ENCODE measurements at places on chromosomes 2 and 18.

DNA sequence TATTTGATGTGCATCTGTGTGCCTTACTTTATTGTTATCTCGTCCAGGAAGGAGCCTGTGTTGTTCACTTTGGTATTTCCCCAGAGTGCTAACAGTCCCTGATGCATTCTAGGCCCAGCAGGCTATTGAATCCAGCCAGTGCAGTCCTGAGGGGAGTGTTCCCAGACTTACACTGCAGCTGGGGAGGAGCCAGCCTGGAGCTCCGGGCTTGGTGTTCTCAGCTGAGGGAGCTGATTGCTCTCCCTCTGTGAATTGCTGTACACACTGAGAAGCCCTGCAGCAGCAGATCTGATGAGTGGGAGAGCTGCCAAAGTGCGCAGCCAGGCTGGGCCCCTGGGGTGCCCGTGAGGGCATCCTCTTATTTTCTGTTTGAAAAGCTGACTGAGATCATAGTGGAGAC, 159.2 kb downstream of the GALNT3 start:
- no peak for DNase-seq

DNA sequence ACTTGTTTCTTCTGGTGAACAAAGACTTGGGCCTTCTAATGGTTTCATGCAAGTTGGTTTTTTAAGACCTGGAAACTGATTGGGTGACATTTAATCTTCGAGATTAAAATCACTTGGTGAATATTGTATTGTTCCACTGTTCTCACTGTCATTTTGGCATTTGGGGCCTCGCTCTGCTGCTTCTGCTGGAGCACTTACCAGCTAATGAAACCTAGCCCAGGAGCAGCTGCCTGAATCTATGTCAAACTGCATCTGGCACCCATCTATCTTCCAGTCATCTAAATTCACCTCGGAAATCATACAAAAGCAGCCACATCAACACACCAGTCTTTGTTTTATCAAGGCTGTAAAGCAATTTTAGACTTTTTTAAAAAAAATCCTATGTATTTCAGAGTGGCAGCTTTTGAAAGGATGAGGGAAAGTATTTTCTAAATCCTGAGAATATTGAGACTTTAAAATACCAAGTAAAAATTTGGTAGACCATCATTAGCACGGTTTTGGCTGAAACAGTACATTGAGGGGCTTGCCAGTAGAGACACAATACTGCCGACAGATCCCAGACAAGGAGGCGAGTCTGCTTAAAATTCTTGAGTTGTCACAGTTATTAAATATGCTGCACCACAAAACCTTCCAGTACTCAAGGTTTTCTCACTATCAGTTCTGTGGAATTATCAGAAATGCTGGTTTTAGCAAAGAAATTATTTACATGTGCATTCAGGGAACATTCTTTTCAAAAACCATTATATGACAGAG, 26.1 kb upstream of the SERTAD2 start:
- DNase-seq: no peak

DNA sequence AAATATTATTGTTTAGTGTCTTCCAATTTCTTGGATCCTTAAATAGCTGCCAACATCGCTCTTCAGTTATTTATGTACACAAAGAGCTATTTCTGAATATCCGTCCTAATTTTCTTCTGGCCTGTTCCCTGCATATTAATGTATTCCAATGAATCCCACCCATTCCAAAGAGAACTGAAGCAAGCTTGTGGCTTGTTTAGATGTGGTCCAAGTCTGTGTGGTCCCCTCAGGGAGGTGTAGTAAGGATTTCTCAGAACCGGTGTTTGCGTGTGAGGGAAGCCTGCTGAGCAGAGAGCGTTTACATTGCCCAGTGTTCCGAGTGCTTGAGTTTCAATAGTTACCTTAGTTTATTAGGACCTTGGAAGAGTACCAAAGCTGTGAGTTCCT, 25.1 kb upstream of the IL1R1 start:
- no peak for DNase-seq

GRCh38 chr2:99348173-99348572, 11.0 kb downstream of the EIF5B start:
- DNase-seq: no peak

DNA sequence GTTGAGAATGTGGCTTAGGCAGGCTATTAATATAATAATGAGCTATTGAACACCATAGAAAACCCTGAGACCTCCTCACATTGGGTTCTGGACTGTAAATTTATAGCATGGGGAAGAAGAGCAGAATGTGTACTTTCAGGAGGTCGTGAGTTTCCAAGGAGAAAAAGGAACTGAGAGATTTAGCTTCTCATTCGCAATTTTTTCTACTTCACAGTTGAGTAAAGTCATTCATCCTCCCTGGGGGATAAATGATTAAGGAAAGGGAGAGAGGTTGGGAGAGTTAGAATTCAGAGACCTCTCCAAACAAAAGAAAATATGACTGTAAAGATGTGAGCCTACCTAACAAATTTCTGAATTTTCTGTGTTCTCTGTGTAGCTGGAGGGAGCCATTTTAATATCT, 205.8 kb upstream of the CYRIA start:
- DNase-seq: no peak

DNA sequence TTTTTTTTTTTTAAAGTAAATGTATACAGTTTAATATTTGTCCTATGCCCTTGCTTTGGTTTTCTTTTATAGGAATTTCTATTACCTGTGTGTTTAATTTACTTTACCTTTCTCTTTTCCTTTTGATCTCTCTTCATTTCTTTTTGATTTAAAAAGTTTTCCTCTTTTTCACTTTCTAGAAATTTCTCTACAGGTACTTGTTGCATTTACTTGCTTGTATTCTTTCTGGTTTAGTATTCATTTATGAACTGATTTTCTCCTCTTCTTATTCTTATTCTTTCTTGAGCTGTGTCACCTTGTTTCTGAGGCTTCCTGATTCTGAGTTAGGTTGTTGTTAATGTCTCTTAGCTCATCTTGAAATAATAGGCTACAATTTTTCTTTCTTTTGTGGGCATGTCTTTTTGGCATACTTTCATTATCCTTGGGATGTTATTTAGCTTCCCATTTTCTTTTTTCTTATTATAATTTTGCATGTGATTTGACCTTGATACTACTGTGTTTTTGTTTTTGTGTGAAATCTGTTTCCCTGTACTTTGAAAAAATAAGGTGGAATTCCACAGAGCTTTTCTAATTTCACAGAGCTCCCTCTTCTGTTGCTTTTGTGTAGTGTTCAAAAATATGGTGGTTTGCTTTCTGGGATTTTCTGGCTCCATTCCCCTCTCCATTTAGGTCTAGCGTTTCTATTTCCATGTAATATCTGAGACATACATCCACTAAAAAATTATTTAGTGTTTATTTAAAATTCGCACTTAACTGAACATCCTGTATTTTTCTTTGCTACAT, 25.5 kb upstream of the ALMS1 start:
- no peak for DNase-seq

DNA sequence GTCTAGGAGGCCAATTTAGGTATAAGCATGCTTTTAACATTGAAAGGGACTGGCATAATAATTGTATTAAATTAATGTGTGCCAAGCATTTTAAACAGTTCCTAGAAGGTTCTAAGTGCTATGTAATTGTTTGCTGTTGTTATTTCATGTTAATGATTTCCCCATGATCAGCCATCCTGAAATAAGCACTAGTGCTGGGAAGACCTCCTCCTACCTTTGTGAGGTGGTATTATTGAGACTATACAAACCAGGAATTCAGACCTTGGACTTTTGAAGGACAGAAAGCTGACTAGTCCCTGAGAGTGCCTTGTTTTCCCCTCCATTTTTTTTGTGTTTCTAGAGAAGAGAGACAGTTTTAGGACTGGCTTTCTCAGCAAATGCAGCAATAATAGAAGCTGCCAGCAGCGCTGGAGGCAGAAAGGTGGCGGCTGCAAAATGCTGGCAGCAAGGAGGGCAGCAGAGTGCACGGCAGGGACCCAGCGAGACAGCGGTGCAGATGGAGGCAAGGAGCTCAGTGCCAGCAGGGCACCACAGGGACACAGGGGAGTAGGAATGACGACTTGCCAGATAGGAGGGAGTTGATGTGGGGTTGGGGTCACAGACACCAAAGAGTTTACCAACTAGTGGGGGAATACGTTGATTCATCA, 25.3 kb downstream of the NABP1 start:
- DNase-seq: no peak

- no peak for DNase-seq
These were observed 40.9 kb downstream of the TSHZ1 start for GRCh38 chr18:75251466-75251865.

DNA sequence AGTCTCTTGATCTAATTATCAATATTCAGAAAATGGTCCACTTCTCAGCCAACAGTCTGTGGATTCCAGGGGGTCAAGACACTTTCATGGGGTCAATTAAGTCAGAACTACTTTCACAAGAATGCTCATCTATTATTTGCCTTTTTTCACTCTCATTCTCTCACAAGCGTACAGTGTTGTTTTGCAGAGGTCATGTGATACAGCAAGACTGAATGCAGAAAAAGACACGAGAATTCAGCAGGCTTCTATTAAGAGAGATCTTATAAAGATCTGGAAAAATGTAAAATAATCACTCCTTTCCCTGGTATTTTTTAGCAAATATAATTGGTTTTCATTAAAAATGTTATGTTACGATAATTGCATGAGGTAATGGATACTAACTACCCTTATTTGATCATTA, 8.7 kb downstream of the RPRD1A start:
- no peak for DNase-seq

GRCh38 chr2:70087702-70088597, 673 bp downstream of the PCBP1 start:
- DNase-seq: no peak

- DNase-seq: no peak
These were observed 67.6 kb downstream of the SDC1 start for GRCh38 chr2:20157193-20157891.

DNA sequence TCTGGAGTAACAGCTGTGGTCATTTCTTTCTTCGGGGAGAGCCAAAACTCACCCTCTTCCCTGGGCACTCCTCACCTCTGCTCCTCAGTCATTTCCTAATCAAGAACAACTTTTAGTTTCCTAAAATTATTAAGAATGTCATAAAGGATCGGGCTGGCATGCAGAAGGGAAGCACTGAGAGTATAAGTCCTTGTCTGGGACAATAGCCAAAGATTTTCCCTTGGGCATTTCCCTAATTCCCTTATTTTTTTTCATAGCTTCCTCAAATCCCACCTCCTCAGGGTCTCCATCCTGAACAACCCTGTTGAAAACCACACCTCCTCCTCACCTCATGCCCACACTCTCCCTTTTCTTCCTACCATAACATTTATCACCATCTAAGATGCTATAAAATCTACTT, 115.0 kb downstream of the MREG start:
- DNase-seq: no peak

DNA sequence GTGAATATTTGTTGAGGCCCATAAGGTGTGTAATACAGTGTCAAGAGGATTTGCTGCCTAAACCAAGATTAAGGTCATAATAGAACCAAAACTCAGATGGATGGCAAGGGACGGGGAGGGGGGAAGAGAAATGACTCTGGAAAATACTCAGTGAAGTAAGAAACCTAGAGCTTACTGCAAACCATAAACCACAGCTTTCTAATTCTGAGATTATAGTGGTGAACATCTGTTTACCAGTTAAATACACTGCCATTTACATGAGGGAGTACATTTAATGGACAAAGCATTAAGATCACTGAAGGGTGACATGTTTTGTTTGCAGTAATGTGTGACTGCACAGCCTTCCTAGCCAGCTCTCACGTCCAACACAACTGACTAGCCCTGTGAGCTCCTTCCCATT, 19.8 kb downstream of the EVX2 start:
- DNase-seq: no peak

- DNase-seq: no peak
These were observed 4.7 kb upstream of the THNSL2 start for GRCh38 chr2:88165332-88166003.

DNA sequence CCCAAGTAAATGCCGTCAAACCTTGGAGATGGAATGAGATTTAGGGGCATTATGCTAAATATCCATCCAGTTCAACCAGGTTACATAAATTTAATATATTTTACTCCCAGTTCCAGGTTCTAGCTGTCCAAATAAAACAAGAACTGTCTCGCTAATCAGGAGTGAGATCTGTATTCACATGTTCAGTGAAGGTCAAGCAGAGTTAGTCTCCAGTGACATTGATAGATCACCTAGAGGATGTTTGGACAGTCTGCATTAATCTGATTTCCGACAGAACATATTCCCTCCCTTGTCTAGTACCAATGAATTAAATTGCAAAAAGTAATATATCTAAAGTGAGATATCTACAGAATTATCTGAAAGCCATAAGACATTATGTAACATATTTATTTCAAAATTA, 979.4 kb upstream of the CNTNAP5 start:
- no peak for DNase-seq

- no peak for DNase-seq
These were observed 177.2 kb downstream of the SETBP1 start for GRCh38 chr18:44857744-44858491.

DNA sequence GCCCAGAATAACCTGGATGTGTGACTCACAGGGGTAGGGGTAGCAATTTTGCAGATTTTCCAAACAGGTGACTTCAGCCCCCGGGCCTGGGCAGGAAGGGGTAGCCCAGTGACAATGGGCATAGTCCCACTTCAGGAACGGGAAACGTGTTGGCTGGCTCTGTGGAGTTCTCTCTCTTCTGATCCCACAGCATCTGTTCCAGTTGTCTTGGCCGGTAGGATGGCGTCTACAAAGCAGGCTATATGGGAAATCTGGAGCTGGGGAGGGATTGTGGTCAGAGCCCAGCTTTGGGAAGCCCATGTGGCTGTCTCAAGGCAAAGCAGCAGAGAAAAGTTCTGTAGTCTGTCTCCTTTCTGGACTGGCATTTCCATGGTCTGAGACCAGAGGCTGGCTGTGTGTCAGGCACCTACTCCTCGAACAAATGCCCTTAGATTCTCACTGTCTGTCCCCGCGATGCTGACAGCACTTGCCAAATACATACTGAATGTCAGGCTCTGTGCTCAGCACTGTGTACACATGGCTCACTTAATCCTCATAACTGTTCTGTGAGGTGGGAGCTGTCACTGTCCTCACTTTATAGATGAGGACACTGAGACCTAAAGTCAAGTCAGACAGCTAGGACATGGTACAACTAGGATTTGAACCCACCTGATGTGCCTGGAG, 17.9 kb upstream of the TMEM214 start:
- DNase-seq: no peak

DNA sequence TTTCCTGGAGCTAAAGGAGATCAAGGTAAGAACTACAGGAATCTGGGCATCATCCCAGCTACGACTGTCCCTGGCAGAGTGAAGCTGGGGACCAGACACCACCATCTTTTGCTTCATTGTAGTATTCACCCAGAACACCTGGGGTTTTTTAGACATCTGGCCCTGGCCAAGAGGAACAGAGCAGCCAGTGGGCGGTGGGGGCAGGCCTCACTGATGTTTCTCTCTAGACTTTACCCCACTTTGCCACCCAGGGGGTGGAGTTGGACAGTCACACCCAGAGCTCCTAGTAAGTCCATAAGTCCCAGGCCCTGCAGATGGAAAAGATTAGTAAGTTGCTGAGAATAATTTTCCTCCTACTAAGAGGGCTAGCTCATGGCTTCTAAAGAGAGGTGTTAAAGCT, 39.6 kb downstream of the MARCO start:
- DNase-seq: no peak

Measured in stimulated activated CD8-positive, alpha-beta memory T cell treated with anti-CD3 and anti-CD28 coated beads, Interleukin-15, amount 100 ng/mL, for 1 hour (primary cell).